Naive thymus-derived CD8-positive, alpha-beta T cell (primary cell): ENCODE measurements at places on chromosomes 7 and 10.

DNA sequence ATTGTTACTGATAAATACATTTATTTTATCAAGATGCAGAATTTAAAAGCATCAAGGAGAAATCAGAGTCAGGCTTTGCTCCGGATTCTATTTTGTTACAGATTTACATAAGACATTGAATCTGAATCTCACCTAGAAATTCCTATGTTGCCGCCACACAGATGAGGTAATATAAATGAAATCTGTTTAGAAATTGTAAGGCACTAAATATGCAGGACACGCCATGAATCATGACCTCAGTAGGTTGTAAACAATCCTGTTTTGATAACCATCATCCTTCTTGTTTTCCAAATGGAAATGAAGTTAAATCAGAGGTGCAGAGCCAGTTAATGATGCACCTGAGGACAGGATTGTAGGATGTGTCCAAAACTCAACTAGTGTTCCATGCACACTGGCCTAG, 778.0 kb downstream of the MAGI2 start:
- no peak for DNase-seq

- DNase-seq, result no peak
Measured at GRCh38 chr7:51459809-51460208, 143.2 kb upstream of the COBL start.

DNA sequence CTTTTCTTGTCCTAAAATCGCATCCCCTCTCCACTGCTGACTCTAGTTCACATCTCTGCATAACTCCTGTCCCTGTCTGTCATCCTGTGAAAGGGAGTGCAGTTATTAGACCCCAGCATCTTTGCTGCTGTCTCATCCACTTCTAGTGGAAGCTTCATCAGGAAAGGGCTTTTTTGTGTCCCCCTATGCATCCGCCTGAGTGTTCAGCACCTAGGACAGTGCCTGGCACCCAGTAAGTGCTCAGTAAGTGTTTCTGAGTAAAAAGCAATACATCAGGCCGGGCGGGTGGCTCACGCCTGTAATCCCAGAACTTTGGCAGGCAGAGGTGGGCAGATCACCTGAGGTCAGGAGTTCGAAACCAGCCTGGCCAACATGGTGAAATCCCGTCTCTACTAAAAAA, 211.8 kb upstream of the FOXK1 start:
- DNase-seq, result no peak

DNA sequence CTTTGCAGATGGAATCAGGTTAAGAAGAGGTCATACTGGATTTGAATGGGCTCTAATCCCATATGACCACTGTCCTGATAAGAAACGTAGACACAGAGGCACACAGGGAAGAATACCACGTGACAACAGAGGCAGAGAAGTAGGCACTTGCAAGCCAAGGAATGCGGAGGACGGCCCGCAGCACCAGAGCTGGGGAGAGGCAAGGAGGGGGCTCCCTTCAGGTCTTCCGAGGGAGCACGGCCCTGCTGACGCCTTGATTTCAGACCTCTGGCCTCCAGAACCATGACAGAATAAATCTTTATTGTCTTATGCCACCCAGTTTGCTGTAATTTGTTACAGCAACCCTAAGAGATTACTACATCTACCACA, 44.7 kb upstream of the TMEM213 start:
- no peak for DNase-seq

DNA sequence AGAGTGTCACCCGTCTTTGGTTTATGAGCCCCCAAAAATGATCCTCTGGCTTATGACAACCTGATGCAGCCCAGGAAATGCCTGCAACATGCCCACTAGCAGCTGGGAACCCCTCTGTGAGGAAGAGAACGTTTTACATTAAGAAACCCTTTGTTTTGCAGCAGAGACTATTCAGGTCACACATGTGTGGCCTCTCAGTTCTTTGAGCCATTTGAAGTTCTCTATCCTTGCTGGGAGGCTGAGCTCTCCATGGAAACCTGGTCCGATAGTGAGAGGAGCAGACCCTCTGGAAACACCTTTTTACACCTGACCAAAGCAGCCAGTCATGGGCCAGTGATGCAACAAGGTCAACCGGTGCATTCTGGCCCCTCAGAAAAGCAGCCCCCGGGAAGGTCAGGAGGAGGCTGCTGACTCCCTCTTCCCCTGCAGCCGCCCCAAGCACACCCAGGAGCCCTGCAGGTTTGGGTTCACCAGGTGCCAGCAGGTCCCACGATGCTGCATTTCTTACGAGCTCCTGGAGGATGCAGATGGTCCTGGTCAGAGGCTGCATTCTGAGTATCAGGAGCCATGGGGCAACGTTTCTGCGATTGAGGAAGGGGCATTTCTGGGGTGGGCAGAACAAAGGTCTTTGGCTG, 134.3 kb downstream of the ZMYND11 start:
- DNase-seq, result no peak

GRCh38 chr7:145183069-145183468, 347.2 kb upstream of the TPK1 start:
- DNase-seq, result no peak

GRCh38 chr10:69318867-69319727, 40.8 kb downstream of the HK1 start:
- DNase-seq, result peak; percentile 62

DNA sequence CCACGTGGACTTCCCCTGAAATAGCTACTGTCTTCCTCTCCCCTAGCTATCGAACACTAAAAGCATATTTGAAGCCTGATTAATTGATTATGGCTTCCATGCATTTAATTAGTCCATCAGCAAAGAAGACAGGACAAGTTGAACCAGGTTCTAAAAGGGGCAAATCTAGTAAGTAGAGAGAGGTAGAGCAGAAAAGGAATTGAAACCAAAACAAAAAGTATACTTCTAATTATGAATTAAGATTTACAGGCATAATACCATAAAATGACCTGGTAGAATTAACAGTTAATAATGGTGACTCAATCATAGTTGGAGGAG, 393 bp upstream of the DNAJC1 start:
- DNase-seq, result no peak

- no peak for DNase-seq
Measured at GRCh38 chr7:98992076-98992475, 113.7 kb downstream of the TRRAP start.

DNA sequence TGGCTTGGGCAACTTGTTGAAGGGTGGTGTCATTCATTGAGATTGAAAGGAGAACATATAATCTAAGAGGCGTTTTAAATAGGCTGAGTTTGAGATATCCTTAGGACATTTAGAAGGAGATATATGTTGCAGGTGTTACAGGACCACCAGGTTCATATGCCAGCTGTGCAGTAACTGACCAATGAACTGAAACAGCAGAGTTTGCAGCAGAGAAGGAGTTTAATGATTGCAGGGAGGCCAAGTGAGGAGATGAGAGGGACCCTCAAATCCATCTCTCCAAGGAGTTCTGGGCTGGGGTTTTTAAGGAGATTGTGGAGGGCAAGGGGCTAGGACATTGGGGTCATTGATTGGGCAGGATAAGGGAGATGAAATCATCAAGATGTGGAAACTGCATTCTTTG, 74.5 kb downstream of the SEC23IP start:
- no peak for DNase-seq

DNA sequence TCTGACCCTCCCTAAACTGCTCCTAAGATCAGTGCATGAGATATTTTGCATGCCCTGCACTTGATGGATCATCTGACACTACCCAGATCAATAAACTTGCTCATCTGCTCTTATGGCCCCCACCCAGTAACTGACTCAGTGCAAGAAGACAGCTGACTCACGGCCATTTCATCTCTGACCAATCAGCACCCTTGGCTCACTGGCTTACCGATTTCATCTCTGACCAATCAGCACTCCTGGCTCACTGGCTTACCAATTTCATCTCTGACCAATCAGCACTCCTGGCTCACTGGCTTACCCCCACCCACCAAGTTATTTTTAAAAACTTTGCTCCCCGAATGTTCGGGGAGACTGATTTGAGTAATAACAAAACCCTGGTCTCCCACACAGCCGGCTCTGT, 37.2 kb upstream of the OPTN start:
- DNase-seq, result no peak

DNA sequence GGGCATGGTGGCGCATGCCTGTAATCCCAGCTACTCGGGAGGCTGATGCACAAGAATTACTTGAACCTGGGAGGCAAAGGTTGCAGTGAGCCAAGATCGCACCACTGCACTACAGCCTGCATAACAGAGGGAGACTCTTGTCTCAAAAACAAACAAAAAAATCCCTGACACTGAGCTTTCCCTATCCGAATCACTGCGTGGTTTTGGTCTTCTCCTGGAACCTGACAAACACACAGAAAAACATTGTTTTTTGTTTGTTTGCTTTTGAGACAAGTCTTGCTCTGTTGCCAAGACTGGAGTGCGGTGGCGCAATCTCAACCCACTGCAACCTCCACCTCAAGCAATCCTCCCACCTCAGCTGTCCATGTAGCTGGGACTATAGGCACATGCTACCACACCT, 50.4 kb upstream of the PTPRN2 start:
- DNase-seq, result no peak

DNA sequence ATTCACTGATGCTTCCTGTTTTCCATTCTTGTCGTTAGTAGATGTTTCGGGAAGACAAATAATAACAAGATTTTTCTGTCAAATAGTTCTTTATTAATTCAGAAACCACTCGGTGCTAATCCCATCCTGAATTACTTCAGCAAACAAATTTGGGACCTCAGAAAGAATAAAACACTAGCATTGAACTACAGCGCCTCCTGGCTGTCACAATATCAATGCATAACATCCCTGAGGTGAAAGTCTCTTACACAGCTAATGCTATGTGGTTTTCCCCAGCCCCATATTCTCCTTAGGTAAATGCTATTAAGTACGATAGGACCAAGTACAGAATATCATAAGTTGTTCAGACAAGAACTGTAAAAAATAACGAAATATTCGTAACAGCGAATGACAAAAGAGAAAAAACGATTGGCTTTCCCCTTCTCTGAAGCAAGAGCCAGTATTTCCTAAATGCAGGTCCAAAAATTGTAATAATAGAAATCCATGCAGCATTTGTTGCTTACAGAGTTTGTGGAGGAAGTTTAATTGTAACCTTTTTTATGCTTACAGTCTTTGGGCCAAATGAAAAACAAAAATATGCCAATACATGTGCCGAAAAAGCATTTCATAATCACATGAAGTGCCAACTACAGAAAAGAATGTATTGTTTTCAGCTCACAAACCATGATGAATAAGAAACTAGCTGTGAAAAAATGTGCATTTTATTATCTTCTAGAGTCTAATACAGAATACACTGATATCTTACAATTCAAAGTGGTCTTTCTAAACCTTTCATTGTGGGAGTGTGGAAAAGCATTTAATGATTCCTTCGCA, 47.3 kb downstream of the MYPN start:
- peak; percentile 74 for DNase-seq

- no peak for DNase-seq
Measured at GRCh38 chr10:132566892-132567291, 29.3 kb downstream of the INPP5A start.

- DNase-seq, result no peak
Measured at GRCh38 chr10:78648256-78648860, 420.4 kb upstream of the ZMIZ1 start.

GRCh38 chr10:44382131-44382858, 2.6 kb downstream of the CXCL12 start:
- DNase-seq, result no peak

DNA sequence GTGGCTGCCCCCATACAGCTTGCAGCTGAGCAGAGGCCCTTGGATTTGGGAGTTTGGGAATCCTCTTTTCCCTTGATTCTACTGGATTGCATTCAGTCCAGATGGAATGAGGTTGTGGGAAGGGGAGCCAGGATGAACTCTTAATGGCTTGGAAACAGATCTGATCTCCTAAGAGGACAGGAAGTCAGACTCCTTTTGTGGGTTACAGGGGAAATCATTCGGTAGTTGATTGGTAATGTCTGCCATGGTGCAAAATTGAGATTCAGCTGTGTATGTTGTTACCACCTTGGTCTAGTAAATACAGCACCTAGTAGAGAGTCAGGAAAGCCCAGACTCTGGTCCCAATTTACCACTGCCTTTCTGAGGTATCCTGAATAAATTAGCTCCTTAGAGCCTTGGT, 144.2 kb upstream of the TNRC18 start:
- DNase-seq, result peak; percentile 32

- no peak for DNase-seq
Measured at GRCh38 chr7:29588900-29589696, 25.5 kb downstream of the PRR15 start.

GRCh38 chr10:124403548-124403947, 15.2 kb downstream of the OAT start:
- DNase-seq, result no peak

- no peak for DNase-seq
Measured at GRCh38 chr10:117112220-117112619, 25.9 kb downstream of the VAX1 start.

GRCh38 chr10:104045151-104046089, 40.3 kb downstream of the COL17A1 start:
- DNase-seq, result no peak

- no peak for DNase-seq
Measured at GRCh38 chr7:99665312-99666012, 14.3 kb downstream of the CYP3A5 start.

DNA sequence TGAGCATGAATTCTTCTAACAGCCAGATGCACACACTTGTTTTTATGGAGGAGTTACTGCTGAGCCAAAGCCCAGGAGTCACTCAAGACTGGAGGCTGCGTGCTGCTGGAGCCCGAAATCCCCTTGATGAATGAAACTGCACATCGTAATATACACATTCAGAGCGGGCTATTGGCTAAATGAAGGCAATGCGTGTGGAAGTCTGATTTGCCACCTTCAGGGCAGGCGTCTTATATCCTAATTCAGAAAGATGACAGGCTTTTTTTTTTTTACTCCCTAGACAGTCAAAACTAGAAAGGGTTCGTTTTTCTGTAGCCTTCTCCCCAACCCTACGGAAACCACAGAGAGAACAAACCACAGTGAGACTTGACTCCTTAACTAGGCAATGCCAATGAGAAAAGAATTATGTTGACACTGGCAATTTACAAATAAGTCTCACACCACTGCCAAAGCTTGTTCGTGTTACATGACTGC, 227.2 kb upstream of the KLF14 start:
- peak; percentile 81 for DNase-seq

GRCh38 chr7:45920502-45921380, at the start of gene IGFBP3:
Gene IGFBP3, minus strand, starts transcription at chr7:45921272. Its CDS starts 132 bp downstream, at chr7:45921140.
- peak; percentile 5 for DNase-seq

- DNase-seq, result no peak
Measured at GRCh38 chr10:52313933-52314821, at the start of gene DKK1. Gene DKK1, plus strand, starts transcription at chr10:52314281. Its CDS starts 154 bp downstream, at chr10:52314435.

- DNase-seq, result no peak
Measured at GRCh38 chr7:40698214-40698920, 563.6 kb downstream of the SUGCT start.

GRCh38 chr10:13117841-13118783, 18.1 kb downstream of the OPTN start:
- no peak for DNase-seq

GRCh38 chr7:102836977-102837376, 75.8 kb upstream of the LRRC17 start:
- DNase-seq, result no peak
